Nephron progenitor cell (in vitro differentiated cells): ENCODE measurements at places on chromosomes 11 and 22.
A peak's percentile ranks its signal among the peaks of the same experiment; 100 is the strongest.

DNA sequence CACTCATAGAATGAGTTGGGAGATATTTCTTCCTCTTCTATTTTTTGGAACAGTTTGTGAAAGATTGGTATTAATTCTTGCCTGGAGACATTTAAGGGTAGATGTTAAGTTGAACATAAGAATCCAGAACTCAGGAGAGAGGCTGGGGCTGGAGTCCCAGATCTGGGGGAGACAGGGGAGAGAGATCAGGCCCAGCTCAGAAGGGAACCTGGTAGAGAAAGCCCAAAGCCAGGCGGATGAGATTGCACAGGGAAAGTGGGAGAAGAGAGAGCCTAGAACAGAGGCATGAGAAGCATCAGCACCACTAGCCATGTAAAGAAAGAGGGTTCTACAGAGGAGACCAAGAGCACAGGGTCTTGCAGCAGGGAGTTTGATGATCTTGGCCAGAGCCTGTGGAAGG is 13.0 kb upstream of the GNAZ start:
- no peak for DNase-seq

- DNase-seq: no peak
These were observed 11.3 kb upstream of the CCDC86 start for GRCh38 chr11:60830478-60831142.

- DNase-seq: no peak
These were observed 34.6 kb downstream of the VSIG10L2 start for GRCh38 chr11:125980436-125980835.

DNA sequence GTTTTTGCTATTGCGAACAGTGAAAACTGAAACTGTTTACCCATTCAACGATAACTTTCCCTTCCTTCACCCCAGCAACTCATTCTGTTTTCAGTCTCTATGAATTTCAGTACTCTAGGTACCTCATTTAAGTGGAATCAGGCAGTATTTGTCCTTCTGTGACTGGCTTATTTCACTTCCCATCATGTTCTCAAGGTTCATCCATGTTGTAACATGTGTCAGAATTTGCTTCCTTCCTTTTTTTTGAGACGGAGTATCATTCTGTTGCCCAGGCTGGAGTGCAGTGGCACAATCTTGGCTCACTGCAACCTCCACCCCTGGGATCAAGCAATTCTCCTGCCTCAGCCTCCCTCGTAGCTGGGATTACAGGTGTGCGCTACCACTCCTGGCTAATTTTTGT is 23.7 kb downstream of the HTR3B start:
- DNase-seq: no peak

GRCh38 chr11:88447281-88447680 is 109.7 kb upstream of the CTSC start:
- no peak for DNase-seq

DNA sequence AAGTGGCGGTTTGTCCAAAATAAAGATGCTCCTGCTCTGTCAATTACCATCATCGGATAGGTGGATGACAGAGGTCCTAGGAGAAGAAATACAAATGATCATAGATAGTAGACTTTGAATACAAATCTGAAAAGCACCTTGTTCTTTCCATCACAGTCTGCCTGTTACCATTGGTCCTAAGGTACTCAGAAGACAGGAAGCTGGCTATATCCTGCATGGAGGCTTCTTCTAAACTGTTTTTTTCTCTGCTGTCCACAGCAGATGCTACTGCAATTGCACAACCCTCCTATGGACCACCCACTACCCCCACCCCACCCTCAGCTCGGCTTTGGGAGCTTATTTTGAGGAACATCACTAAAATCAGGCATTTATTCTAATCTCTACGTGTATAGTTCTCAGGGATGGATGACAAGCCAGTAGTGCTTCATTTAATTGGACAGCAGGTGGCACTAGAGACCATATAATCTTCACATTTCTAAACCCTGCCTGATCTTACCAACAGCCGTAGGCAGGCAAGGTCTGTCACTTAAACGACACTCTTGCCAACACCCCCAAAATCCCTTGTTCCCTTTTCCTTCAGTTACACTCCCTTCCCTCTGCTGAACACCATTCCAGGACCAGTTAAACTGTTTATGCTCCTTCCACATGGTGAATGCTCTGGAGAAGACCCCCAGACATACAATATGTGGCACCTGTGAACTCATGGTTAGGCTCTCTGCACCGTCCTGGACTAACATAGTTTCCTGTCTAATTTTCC is 6.6 kb upstream of the PTS start:
- peak; percentile 39 for DNase-seq

GRCh38 chr11:112949781-112950575 is 11.2 kb upstream of the NCAM1 start:
- no peak for DNase-seq

DNA sequence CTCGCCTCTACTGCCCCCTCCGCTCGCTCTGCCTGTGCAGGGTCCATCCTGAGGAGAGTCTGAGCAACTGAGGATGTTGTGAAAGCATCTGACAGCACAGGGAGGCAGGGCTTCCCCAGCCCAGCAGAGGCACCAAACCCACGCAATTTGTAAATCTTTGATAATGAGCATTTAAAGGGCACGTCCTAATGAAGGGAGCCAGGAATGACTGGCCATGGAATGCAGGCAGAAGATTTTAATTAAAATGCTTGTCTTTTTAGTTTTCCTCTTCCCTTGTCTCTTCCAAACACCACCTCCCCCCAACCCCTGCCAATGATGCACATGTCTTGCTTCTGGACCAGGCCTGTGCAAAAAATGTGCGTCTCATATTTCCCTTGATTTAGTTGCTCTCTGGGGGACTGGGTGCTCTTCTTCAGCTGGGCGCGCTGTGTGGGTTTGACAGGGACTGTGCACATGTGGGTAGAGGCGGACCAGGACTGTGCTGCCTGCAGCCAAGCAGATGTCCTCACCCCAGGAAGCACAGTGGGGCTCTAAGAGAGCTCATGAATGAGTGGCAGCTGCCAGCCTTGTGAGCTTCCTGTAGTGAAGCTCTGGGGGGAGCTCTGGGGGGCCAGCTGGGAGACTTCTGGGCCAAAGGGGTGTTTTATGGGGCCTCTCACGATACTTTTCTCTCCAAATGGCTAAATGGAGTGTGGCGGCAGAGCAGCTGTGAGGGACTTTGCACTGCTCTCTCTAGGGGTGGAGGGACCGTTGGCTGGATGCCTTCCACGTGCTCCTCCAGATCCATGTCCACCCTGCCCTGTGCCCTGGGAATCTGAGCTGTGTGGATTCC is 273.5 kb downstream of the ST3GAL4 start:
- no peak for DNase-seq

DNA sequence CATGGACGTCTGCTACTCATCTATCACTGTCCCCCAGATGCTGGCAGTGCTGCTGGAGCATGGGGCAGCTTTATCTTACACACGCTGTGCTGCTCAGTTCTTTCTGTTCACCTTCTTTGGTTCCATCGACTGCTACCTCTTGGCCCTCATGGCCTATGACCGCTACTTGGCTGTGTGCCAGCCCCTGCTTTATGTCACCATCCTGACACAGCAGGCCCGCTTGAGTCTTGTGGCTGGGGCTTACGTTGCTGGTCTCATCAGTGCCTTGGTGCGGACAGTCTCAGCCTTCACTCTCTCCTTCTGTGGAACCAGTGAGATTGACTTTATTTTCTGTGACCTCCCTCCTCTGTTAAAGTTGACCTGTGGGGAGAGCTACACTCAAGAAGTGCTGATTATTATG is 9.2 kb upstream of the OR9Q2 start:
- DNase-seq: no peak

GRCh38 chr22:26675687-26676268 is 18.4 kb downstream of the MIAT start:
- no peak for DNase-seq

DNA sequence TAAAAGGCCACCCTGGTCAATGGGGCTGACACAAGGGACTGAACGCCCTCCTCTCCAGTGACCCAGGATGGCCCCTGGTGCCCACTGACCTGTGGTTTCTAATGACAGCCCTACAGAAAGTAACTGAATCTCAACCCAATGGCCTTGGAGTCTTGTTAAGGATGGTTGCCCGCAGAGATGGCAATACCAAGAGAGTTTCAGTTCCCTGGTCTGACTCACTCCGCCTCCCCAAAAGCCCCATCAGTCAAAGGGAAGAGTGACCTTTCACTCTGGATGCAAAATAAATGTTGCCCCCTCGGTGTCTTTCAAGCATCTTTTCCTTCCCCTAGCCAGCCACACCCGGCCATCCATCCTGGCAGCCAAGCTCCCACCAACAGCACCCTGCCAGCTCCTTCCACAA is 57.7 kb upstream of the ISX start:
- DNase-seq: no peak

GRCh38 chr11:3111919-3112690 is 53.0 kb downstream of the OSBPL5 start:
- DNase-seq: no peak

DNA sequence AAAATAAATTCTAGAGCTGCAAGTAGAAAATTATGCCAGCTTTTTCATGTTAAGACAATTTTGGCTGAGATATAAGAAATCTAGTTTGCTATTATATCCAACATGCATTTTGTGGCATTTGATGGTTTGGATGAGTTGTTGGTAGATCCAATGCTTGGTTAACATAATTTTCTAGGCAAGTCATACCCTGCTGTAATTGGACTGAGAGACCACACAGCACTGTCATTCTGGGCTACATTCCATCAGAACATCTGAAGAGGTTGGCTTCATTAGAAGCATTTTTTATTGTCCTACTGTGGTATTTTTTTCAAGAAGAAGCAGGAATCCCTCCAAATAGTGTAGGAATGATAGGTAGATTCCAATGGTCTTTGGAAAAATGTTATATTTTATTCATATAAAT is 561.0 kb downstream of the LUZP2 start:
- no peak for DNase-seq

DNA sequence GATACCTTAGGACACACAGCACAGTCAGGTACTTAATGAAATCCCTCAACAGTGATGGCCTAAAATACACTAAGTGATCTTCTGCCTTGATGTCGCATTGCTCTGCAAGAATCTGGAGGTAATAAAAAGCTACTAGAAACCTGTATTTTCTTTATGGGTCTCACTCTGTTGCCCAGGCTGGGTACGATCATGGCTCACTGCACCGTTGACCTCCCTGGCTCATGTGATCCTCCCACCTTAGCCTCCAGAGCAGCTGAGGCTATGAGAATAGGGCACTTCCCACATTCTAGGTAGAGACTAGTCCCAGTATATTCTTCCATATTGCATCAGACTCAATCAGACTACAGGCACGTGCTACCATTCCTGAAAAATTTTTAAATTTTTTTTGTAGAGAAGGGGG is 21.7 kb downstream of the VSIG10L2 start:
- no peak for DNase-seq

- DNase-seq: peak; percentile 70
These were observed 20.7 kb downstream of the ELF5 start for GRCh38 chr11:34492806-34493414.

- DNase-seq: no peak
These were observed 558.5 kb downstream of the MIAT start for GRCh38 chr22:27215871-27216270.

DNA sequence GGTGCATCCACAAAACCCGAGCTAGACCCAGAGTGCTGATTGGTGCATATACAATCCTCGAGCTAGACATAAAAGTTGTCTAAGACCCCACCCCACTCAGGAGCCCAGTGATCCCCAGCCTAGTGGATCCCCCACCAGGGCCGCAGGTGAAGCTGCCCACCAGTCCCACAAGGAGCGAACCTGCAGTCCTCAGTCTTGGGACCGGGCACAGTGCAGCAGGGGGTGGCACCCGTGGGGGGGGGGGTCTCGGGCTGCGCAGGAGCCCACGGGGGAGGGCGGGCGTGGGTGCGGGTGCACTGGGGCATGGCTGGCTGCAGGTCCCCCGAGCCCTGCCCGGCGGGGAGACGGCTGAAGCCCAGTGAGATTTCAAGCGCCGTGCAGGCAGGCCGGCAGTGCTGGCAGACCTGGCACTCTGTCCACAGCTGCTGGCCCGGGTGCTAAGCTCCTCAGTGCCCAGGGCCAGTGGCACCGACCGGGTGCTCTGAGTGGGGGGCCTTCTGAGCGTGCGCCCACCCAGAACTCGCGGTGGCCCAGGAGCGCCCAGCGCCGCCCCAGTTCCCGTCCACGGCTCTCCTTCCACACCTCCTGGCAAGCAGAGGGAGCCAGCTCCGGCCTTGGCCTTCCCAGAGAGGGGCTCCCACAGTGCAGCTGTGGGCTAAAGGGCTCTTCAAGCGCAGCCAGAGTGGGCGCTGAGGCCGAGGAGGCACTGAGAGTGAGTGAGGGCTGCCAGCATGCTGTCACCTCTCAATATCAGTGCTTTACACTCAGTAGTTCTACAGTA is 989.1 kb downstream of the FAM181B start:
- DNase-seq: no peak

GRCh38 chr11:117884994-117885393 is 8.5 kb upstream of the FXYD6 start:
- DNase-seq: no peak

DNA sequence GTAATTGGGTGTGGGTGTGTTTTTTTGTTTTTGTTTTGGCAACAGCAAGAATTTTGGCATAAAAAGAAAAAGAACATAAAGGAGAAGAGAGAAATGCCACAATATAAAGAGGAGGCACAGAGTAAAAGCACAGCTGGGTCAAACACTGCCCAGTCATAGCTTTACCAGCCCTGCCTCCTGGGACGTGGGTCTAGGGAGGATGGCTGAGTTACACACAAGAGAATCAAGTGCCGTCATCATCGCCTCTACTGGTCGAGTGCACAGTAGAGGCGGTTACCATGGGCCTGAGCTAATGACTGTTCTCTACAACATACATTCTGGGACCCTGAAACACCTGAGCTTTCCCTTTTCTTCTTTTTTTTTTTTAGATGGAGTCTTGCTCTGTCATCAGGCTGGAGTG is 87.6 kb upstream of the BID start:
- DNase-seq: no peak

DNA sequence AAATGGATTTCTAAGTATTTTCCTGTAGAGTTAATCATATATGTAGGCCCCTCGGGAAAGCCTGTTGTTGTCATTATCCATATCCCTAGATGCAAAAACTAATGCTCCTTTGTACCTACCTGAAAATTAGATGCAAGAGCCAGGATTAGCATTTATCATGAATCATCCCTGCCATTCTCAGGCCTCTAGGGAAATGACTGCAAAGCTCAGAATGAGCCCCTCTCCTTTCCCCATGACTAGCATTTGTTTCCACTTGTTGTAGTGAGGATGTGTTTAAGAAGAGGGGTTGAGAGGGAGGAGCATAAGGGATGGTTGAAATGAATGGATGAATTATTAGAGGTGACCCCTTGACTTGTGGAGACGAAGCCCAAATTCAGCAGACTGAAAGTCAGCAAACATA is 537.9 kb downstream of the NTM start:
- no peak for DNase-seq

DNA sequence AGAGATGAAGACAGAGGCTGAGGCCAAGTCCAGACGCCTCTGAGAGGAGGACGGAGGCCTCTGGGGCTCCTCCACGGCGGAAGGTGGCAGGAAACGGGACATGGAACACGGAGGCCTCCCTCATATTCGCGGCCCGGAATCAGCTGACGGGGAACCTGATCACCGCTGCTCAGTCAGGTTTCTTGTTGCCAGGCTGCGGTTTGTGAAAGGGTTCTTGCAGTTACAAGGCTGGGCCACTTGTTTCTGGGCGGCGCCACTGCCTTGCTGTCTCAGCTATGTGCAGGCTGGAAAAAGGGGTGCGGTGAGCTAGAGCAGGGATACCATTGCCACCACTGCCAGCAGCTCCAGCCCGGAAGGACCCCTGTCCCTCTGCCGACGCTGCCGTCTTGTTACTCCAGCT is 10.0 kb upstream of the MMP1 start:
- DNase-seq: peak; percentile 41
